Activated CD4-positive, alpha-beta T cell treated with anti-CD3 and anti-CD28 coated beads, Interleukin-2, amount 10 ng/mL, durations not matched to agents 24 days and 14 days (primary cell): ENCODE measurements at places on chromosomes 1 and 21. TPM values are rescaled to one million over a fixed set of nuclear protein-coding genes. Genes with fewer than 3 reads are reported as not detected.

GRCh38 chr1:227947676-227948492 lies at the start of gene WNT9A:
WNT9A (minus strand) TSS chr1:227947932; CDS start chr1:227947887, 45 bp downstream.
- H3K27me3 ChIP-seq: peaks cover 31% of the 10 kb centered on the region
- no peak within 1 kb of the TSS for H3K27ac ChIP-seq
- H3K4me3 ChIP-seq: peak within 1 kb of the TSS; percentile 75
- H3K4me1 ChIP-seq: no peaks in the 10 kb centered on the region
- peak; percentile 68 for DNase-seq
- no peaks in the 10 kb centered on the region for H3K36me3 ChIP-seq

The OLFML3 gene
- 0.09 TPM in 1 of 2 replicates, not detected in the other for total RNA-seq

DNA sequence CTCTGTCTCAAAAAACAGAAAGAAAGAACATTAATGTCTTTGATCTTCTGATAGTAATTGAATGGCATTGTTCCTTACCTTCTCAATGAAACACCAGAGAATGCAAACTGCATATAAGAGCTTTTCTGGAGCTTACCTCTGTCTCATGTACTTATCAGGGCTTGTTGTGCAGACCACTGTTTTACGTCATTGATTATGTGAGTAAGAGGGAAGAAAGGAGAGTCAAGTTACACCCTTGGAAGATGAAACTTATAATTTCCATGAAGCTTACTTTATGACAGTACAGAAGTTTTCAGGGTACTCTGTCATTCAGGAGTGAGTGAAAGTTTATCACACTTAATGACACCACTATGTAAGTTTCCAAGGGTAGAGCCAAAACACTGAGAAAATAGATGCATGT lies 49.0 kb upstream of the MAB21L3 start:
- peaks cover 10% of the 10 kb centered on the region for H3K27me3 ChIP-seq
- DNase-seq: no peak
- no peak overlapping the region for H3K4me3 ChIP-seq
- H3K27ac ChIP-seq: no peak overlapping the region

DNA sequence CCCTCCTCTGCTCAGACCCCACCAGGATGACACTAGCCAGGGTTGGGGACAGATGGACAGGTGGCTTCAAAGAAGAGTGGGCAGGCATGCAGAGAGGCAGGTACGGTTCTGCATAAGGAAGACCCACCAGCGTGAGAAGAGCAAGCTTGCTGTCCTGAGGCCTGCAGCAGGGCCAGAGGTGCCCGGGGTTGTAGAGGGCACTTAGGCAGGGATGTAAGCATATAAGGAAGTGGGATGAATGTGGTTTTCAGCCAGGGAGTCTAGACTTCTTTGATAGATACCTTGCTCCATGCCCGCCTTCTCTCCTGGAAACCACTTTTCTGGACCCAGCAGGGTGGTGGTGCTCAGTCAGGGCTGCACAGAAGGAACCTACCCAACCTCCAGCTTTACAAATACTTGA lies 1.4 kb downstream of the TTC39A start:
- H3K4me3 ChIP-seq: no peak overlapping the region
- H3K36me3 ChIP-seq: no peaks in the 10 kb centered on the region
- no peak for DNase-seq

The CFAP141 gene
- not detected in 2 replicates for total RNA-seq

The C1orf94 gene
- total RNA-seq: not detected in 2 replicates

The ANKRD45 gene
- not detected in 2 replicates for total RNA-seq

DNA sequence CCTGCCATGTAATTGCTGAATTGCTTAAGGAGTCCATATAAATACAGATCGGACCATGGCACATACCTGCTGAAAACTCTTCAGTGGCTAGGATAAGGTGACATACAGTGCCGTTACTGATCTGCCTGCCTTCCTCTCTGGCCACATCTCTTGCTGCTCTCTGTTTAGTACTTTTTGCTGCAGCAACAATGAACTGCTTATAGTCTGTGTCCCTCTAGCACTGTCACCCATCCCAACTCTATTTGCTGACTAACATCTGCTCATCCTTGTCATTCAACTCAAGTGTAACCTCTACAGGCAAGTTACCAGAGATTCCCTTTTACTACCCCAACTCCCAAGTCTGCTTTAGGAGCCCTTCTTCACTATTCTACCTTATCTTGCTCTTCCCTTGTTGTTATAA lies 65.6 kb downstream of the GTF2B start:
- H3K4me3 ChIP-seq: no peak overlapping the region
- H3K27me3 ChIP-seq: no peaks in the 10 kb centered on the region
- no peak overlapping the region for H3K27ac ChIP-seq
- peaks cover 16% of the 10 kb centered on the region for H3K36me3 ChIP-seq
- H3K4me1 ChIP-seq: no peaks in the 10 kb centered on the region
- no peak for DNase-seq

The OR2T3 gene
- not detected in 2 replicates for total RNA-seq

GRCh38 chr1:12649971-12650421 lies 6.1 kb downstream of the AADACL4 start:
- DNase-seq: no peak
- no peak overlapping the region for H3K27ac ChIP-seq
- no peak overlapping the region for H3K4me3 ChIP-seq
- no peaks in the 10 kb centered on the region for H3K4me1 ChIP-seq
- no peaks in the 10 kb centered on the region for H3K36me3 ChIP-seq
- H3K27me3 ChIP-seq: peaks cover 22% of the 10 kb centered on the region

DNA sequence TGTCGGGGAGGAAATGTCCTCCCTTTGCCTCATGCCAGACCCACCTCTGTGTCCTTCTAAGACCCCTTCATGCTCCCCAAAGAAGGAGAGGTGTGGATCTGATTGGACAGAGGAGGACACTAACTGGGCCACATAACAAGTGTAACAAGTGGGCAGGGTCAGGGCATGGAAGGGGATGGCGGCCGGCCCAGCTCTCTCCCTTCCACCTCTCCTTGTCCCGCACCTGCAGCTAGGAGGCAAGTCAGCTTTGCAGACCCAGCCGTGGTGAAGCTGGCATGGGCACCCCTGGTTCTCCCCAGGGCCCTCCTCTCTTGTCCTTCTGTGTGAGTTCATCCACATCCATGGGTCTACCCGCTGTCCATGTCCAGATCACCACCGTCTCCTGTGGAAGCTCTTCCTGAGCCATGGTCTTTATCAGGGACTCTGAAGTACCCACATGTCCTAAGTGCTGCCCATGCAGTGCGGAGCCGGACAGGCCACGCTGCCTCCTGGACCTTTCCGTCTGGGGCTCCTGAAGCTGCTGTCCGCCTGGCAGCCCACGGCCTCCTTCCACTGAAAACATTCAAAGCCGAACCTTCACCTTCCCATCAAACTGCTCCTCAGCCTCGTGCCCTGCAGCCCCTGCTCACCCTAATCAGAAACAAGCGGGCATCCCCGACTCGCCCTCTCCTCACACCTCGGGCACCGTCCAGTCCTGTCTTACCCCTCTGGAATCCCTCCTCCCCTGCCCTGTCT lies 460.5 kb downstream of the PTPRU start:
- DNase-seq: no peak
- peaks cover 6% of the 10 kb centered on the region for H3K27me3 ChIP-seq
- no peak overlapping the region for H3K27ac ChIP-seq
- H3K4me3 ChIP-seq: no peak overlapping the region
- no peaks in the 10 kb centered on the region for H3K4me1 ChIP-seq
- H3K36me3 ChIP-seq: no peaks in the 10 kb centered on the region

GRCh38 chr1:226292874-226293552 lies 16.0 kb downstream of the LIN9 start:
- no peak overlapping the region for H3K27ac ChIP-seq
- H3K4me3 ChIP-seq: no peak overlapping the region
- peaks cover 18% of the 10 kb centered on the region for H3K36me3 ChIP-seq
- H3K4me1 ChIP-seq: no peaks in the 10 kb centered on the region
- DNase-seq: no peak

DNA sequence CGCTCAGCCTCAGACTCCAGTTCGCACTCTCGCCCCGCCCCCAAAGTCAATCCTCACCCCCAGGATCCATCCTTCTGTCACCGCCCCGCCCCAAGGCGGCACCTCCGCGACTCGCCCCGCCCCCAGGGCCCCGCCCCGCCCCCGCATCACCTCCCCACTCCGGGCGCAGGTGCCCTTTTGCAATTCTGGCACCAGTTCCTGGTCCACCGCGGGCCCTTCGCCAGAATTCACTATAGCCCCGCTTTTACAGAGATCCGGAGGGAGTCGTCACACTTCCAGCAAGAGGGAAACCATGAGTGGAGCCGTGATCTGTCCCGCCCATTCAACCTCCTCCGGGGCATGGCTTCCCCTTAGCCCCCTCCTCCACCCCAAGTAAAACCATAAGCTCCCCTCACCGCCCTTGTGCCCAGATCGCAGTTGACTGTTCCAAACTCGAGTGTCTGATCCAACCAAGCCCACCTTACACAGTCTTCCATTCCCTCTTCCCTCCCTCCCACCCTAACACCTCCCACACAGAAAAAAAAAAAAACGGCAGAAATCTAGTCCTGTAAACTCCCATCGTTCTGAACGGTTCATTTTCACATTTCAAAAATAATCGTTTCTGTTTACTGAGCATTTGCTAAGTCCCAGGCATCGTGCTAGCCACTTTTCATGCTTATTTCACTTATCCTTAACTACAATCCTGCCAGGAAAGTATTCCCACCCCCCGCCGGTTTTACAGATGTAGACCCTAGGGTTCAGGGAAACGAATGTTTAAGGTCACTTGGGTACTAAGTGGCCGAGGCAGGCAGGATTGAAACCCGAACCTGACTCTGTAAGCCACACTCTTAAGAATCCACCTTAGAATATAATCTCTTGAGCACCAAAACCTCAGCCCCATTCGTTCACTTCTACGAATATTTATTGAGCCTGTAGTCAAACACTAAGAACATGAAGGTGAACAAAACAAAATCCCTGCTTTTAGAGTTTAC lies 1.3 kb upstream of the DNAJC16 start:
- peak; percentile 67 for DNase-seq
- peak overlapping the region; percentile 99 for H3K4me3 ChIP-seq
- H3K4me1 ChIP-seq: peaks cover 45% of the 10 kb centered on the region
- no peaks in the 10 kb centered on the region for H3K27me3 ChIP-seq
